ENCODE measurements at places on chromosomes 2 and 18.

DNA sequence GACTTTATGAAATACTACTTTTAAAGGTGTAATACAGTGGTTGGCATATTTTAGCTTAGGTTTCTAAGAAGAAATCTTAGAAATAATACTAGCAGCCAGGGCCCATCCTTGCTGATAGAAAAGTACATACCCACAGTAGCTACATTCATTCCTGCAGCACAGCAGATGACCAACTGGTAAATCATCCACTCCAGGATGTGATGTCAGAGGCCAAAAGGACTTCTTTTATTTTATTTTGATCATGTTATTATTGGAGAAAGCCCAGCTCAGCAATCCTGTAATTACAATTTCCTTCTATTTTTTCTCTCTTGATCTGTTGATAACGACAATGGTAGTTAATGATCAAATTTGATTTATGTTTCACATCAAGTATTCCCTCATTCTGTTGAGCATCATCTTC lies 18.0 kb upstream of the TTN start:
- no peak for DNase-seq

DNA sequence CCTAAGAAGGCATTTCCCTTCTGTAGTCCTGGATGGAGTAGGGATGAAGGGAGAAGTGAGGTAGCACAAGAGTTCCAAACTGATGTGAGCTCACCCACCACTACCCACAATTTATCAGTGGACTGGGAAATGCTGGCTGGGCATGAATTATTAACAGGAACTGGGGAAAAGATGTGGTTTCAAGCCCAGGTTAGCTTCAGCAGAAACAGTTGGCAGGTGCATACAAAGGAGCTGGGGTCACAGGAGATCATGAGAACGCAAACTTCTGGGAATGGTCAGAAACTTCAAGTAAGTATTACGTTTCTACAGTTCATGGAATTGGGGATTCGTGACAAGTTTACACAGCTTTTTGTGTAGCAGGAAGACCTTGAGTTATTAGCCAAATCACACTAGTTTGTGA lies 5.4 kb downstream of the CCDC141 start:
- no peak for DNase-seq

DNA sequence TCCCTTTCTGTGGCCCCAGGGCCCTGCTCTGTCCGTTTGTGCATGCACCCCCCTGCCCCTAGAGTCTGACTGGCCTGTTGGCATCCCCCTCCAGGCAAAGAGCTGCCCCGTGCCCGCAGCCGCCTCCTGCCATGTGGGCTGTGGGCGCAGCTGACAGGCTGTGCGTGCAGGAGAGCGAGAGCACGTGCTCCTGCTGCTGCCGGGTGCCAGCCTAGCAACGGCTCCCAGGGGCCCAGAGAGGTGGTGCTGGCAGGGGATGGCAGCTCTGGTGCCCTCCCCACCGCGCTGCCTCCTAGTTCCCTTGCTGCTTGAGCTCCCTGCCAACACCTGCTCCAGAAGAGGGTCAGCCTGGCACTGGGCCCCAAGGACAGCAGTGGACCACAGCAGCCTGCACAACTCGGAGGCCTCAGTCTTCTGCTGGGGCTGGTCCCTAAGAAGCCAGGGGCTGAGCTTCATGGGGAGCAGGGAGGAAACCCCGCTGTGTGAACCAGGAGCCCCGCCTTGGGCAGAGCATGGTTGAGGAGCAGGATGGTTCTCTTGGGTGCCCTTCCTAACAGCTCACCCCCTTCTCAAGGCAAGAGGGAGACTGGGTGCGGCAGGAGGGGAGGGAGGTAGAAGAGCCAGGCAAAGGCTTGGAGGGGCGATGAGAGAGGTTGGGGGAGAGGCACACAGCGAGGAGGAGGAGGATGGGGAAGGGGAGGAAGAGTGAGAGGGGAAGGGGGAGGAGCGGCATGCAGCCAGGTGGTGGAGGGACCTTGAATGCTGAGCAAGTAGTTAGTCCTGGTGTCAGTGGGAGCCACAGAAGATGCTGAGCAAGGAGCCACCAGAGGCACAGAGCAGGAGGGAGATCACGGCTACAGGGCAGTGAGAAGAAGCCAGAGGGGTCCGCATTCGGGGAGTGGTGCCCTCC lies 23.8 kb upstream of the PTMA start:
- DNase-seq, result no peak

GRCh38 chr2:102837626-102838198 lies 75.9 kb downstream of the TMEM182 start:
- DNase-seq, result no peak

DNA sequence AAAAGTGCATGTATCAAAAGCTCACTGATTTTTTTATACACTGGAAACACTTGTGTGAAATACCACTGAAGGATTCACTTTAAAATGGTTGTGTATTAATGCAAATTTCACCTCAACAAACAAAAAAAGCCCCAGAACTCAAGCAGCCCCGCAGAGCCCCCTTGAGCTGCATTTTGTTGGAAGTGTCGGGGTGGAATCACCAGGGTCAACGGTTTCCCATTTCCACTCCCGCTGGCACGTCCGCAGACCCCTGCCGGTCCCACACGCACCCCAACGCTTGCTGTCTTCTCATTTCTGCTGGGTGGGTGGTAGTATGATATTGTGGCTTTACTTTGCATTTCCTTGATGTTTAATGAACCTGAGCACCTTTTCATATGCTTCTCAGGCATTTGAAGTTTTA lies 239.7 kb downstream of the FAM210A start:
- no peak for DNase-seq

DNA sequence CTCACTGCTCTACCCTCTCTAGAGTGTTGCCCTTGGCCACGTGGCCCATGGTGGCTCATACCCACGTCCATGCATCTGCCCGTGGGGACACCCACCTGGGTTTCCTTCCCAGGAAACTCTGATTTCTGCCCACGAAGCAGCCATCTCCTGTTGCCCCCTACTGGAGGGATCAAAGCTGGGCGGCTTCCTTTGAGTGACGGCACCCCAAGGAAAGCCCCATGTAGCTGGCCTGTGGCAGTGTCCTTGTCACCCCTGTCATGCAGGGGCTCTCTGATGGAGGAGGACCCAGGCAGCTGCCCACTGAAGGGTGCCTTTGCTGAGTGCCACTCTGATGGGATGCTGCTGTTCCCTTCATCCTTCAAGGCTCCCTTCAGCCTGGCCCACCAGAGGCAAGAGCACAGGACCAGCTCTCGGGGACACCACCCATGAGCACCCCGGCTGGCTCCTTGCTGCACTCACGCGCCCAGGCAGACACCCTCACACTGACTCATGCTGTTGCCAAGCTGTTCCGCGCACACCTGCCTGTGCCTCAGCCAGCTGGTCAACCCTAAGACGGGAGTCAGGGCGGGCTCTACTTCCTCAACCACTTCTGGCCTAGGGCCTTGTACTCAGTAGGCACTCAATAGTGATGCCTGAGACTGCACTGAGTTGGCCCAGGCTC lies 101.1 kb downstream of the CTIF start:
- no peak for DNase-seq

DNA sequence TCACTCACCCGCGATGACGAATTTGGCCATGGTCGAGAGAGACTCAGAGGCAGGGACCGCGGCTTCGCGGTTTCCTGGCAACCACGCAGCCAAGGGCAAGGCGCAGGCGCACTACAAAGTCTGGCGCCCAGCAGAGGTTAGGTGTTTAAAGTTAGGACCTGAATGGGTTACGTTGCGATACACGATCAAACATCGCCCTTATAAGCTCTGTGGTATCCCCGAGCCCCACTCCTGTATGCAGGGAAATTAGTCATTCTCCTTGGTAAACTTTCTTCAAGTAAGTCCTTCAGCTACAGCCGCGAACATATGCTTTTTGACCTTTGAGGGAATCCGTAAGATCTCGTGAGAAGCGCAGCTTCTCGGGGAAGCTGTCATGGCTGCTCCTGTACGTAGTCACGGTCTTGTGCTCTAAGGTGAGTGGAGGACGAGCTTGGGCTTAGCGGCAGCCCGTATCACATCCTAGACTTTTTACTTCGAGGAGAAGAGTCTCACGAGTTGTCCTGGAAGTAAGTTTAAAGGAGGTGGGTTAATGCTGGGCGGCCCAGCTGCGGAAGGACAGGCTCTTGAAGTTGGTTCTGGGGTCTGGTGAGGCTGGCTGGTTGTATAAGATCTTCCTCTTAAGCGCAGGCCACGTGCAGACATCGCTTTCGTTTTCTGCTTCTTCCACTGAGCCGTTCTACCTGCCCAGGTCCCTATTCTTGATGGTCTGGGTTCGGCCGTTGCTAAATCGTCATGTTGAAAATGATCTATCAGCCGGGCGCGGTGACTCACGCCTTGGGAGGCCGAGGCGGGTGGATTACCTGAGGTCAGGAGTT lies at the start of the genes FASTKD2 and MDH1B:
Gene FASTKD2 (plus strand): TSS at position 365 of the 815 bp plus-strand sequence. CDS start 1,088 bp downstream, outside the sequence.
Gene MDH1B (minus strand): TSS at position 87 of the 815 bp plus-strand sequence. CDS start 57 bp downstream, at position 30.
- peak; percentile 87 for DNase-seq

DNA sequence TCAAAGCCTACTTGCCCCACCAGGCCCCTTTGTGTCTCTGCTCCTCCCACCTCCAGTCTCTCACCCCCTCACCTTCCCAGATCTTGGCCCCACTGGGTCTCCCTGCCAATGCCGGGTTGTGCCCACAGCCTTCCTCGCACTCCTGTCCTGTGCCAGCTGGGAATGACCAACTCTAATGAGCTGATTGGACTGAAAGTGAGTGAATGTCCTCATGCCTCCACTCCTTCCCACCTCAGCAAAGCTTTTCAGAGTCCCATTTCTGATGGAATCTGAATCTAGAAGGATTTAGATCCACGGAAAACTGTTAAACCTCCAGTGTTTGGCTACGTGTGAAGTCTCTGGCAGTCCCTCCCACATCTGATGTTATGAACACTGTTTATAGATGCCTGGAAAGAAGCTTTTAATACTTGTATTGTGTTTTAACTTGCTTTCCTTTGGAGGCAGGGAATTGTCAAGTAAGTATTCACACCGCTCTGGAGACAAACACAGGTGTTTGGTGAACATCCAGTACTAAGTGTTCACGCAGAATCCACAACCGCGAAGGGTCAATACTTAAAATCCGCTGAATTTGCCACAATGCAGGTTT lies 103.9 kb downstream of the RTN4 start:
- DNase-seq, result no peak

DNA sequence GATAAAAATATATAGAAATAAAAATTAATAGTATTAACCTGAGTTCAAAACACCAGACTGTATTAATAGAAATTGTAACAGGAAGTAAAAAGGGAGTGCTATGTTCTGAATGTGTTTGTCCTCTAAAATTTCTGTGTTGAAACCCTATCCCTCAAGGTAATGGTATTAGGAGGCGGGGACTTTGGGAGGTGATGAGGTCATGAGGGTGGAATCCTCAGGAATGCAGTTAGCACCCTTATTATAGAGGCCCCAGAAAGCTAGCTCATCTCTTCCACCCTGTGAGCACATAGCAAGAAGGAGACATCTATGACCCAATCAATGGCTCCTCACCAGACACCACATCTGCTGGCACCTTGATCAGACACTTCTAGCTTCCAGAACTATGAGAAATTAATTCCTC lies 124.5 kb downstream of the CMPK2 start:
- no peak for DNase-seq

DNA sequence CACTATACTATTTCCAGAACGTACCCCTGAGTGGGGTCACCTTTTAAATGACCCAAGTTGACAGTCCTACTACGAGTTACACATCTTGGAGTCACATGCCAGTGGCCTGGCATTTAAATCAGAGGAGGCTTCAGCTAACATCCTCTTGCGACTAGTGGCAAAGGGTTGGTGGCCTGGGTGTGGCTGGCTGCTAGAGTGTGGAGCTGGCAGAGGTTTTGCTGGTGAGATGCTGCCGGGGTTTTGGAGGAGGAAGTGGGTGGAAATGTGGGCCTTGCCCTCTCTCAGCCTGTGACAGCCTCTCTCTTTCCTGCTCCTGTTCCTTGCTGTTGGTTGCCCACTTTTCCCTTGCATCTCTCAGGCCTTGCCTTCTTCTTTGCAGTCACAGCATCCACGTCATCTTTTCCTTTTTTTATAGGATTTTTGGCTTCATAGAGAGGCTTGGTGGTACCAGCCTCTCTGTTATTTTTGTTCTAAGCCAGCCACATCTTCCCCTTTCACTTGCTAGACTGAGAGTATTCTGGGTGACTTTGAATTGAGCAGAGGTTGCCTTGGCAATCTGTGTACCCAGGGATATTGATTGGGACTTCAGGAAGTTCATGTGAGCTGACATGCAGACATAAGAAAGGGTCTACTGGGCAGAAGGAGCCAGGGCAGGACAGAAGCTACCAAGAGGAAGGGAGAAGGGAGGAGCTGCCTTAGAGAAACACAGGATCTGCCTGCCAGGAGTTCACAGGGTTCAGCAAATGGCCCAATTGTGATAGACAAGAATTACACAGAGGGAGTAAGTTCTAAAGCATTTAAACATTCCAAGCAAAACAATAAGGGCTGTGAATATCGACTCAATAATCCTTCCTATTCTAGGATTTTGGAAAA lies 55.4 kb downstream of the CDC42EP3 start:
- DNase-seq, result peak; percentile 64

DNA sequence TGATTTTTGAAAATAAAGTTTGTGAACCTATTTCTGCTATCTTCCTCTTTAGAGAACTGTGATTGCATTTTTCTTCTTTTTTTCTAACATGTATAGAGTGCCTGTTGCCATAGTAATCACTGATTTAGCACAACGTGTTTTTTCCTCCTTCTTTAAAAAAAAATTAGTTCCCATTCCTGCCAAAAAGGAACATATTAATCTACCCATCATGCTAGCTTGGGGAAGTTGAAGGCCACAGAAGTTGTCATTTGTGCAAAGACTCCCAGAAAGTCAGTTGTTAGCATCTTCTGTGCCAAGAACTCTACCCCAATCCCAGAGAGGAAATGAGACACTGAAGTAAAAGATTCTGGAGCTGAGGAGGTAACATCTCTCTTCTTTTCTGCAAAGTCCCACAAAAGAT lies 57.3 kb downstream of the SLC8A1 start:
- no peak for DNase-seq

- peak; percentile 82 for DNase-seq
Observed at GRCh38 chr18:54147439-54147838, 77.0 kb downstream of the MBD2 start.

DNA sequence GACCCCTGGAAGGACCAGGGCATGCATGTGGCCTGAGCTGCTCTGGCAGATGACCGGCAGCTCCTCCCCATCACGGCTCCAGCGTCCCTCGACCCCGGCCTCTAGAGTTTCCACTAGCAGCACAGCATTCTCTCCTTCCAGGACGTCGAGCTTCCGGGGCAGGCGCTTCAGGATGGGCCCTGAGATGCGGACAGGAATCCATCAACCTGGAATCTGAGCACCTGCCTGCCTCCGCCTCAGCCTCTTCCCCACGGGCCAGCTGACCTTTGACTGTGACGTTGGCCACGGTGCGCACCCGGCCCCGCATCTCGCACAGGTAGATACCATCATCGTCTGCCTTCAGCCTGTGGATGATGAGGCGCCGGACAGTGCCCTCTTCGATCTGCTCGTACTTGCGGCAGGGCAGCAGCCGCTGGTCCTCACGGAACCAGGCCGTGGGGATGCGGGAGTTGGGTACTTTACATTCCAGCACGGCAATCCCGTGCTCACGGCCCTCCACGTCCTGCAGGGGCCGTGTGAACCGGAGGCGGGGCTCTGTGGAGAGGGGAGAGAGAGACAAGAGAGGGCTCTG lies 3.5 kb downstream of the OBSL1 start:
- DNase-seq, result no peak

DNA sequence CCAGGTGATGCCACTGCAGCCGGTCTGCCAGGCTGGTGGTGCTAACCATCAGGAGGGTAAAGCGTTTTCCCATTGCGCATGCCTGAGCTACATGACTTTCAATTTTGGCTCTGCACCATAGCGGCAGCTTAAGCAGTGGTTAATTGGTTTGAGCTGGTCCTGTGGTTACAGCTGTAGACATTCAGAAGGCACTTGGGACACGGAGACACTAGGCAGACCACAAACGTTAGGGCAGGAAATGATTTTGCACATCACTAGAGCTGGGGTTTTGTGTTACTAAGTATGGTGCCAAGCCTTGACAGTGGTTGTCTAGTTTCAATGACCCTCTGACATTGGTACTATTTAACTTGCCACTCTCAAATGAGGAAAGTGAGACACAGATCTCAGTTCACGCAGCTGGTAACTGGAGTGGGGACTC lies 28.9 kb upstream of the CNOT11 start:
- DNase-seq, result peak; percentile 83

- DNase-seq, result no peak
Observed at GRCh38 chr2:74221091-74221490, 22.7 kb downstream of the MTHFD2 start.
